ENCODE measurements at places on chromosomes 7 and 10.

DNA sequence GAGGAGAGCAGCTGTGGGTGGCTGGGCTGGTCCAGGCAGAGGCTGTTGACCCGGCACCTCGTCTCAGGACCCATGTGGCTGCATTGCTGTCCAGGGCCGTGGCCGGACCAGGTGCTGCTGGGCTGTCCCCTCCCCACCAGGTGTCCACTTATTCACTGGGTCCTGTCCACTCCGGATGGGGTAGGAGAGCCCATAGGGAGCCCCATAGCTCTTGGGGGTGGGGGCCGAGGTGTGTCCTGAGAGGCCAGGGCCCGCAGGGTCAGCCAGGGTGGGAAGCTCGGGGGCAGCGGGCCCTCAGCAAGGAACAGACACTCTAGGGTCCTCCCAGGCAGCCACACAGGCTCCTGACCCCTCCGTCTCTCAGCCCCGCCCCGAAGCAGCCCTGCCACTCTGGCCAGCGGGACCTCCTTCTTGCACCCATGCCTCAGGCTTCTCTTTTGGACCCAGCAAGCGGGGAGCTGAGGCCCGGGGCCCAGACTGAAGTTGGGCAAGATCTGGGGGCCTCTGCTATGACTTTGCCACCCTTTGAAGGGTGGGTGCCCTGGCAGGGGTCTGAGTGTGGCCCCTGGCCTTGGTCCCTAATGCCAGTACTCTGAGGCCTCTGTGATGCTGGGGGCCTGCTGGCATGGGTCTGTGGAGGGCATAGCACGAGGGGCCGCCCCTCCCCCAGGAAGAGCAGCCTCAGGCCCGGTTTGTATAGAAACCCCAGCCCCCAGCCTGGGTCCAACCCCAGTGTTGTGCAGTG lies 86.4 kb downstream of the NKX6-2 start:
- DNase-seq = no peak

DNA sequence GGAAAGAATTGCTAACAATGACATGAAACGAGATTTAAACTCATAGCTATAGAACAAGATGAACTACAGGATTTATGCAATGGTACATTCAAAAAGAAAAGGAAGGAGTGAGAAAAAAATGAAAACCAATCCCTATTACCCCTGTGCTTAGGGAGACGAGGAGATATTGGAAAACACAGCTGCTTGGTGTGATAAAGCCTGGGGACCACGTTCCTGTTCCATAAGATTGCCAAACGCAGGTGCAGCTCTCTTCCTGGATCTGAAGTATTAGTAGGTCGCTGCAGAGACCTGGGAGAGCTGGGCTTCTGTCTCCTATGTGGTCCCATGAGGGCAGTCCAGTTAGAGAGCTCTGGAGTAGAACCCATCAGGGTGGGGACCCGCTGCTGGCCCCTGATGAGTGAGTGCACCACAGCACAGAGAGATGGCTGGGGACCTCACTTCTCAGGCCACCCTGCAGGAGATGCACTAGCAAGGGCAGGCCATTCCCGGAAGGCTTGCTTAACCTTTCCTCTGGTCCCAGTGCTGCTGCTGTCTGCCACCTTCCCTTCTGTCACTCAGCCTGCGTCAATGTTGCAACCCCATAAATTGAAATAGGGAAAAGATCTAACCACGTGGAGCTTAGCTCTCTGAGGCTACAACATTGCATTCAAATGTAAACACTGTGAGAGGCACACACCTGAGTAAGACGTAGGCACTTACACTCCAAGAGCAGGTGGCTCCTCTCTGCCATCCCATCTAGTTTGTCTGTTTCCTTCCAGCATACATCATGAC lies 57.9 kb downstream of the MTPN start:
- no peak for DNase-seq

- no peak for DNase-seq
Observed at GRCh38 chr7:47355684-47356083, 226.2 kb downstream of the TNS3 start.

GRCh38 chr10:108911814-108912541 lies 1011.3 kb downstream of the XPNPEP1 start:
- no peak for DNase-seq

DNA sequence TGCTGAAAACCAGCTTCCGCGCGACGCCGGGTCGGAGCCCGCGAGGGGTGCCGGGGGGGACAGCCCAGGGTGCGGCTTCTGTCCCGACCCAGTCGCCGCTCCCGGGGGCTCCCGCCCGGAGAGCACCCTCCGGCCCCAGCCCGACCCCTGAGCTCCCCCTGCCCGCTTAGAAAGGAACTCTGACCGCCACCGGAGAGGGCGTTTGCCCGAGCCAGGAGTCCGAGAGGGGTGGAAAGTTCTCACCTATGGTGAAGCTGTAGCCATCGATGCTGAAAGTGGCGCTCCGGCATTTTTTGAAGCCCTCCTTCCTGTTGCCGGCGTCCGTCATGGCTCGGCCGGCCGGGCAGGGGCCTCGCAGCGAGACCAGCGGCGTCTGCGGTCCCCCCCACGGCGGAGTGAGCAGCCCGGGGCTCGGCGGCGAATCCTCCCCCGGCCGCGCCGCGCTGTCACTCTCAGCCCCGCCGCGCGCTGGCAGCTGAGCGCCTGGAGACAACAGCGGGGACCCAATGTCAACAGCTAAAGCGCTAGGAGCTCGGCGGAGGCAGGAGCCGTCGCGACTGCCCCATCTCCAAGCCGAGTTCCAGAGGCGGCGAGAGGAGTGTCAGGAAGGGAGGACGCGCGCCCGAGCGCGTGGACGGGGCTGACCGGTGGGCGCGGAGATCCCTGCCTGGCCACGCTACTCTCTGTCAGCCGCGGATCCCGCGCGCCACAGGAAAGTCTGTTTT lies 191.6 kb downstream of the LSM5 start:
- no peak for DNase-seq

GRCh38 chr10:77625379-77625778 lies 12.2 kb downstream of the KCNMA1 start:
- DNase-seq = no peak
